ENCODE measurements at places on chromosomes 1 and 21.

GRCh38 chr1:66368261-66368660 lies 165.7 kb upstream of the SGIP1 start:
- DNase-seq: no peak

- no peak for DNase-seq
These were observed 38.7 kb downstream of the SLC9A1 start for GRCh38 chr1:27116232-27116631.

DNA sequence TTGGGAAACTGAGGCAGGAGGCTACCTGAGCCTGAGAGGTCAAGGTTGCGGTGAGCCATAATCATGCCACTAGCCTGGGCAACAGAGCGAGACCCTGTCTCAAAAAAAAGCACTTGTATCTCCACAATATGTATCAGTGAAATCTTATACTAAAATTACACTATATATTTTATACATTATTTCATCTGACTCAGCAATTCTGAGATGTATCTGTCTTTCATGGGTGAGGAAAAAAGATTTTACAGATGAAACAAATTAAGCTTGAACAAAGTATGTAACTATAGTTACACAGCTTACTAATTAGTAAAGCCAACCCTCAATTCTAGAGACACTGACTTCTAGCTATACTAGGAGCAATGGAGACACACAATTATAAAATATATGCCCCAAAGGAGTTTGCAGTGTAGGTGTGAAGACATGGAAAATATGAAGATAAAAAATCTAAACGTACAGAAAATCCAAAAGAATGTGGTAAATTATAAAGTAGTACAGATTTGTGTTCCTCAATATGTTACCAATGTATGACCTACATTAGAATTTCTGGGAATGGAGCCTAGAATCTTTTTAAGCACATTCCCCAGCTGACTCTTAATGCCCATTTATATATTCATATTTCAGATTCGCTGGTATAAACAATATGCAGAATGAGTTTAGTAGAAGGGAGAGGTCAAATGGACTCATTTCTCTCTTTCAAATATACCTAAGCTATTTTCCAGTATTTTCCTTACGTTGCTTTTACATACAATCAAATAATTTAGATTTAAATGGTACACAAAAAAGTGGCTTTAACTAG lies 14.6 kb downstream of the GTF2B start:
- DNase-seq: no peak

DNA sequence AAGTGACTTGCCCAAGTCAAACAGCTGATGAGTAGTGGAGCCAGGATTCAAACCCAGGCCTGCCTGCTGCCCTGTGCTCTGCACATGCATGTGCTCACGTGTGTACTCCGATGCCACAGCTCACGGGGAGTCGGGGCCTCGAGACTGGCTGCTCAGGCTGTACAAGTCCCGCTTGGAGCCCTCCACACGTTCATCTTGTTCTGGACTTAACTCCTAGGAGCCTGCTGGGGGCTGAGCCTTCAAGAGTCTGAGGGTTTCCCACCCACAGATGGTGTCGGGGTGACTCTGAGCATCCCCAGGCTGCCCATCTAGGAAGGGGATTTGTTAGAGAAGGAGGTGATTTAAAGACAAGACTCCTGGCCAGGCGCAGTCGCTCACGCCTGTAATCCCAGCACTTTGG lies 35.7 kb upstream of the KDM4A start:
- no peak for DNase-seq

GRCh38 chr21:34836103-34836932 lies 167.5 kb downstream of the CLIC6 start:
- peak; percentile 99 for DNase-seq

DNA sequence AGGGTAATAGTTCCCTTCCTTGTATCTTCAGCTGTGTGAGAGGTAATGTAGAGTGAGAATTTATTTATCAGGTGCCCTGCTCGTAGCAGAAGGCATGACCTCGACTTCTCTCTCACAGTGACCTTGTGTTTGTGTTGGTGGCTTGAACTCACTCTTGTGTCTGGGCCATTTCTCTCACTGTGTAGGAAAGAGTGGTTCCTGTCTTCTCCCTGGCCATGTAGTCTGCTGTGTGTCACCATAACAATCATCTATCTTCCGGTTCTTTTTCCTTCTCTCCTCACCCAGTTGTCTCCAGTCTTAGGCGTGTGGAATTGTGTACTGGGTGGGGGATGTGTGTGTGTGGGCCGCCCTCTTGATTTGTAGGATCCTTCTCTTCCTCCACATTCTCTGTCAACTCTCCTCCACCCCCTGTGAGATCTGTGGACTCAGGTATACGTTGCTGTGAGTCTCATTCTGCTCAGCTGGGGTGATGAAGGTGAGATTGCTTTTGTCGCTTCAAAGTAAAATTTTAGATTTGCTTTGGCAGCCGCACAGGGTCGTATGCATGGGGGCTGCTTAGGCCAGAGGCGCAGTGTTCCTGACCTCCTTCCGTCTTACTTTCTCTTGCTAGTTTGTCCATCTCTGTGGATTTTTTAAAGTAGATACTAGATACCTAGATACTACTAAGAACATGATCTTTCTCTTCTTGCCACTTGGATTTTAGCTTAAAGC lies 31.6 kb downstream of the MAPKAPK2 start:
- no peak for DNase-seq

DNA sequence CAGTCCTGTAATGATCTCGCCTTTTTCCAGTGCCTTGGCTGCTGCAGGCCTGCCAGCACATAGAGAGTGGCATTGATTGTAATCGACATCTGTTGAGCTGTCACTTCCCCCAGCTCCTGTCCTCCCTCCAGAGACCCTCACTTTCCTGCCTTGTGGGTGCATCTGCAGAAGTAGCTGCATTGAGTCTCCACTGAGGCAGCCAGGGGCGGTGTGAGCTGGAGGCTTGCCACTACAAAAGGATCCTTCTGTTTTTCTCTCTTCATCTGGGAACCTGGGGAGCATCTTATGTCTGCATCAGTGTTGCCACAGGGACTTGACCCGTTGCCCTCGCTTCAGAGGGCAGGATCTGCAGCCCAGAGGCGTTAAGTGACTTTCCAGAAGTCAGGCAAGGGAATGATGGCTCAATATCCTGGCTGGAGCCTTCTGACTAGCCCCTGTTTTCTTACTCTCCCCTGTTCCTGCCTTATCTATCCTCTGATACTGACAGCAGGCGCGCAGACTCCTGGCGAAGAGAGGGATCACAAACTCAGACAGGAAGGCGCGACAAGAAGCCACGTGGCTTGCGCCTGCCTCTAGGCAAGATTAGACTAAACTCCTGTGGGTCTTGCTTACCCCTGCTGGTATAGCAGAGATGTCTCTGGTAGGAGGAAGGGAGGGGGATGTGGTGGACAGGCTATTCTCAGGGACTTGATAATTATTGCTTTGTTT lies 13.3 kb upstream of the FMOD start:
- DNase-seq: no peak

DNA sequence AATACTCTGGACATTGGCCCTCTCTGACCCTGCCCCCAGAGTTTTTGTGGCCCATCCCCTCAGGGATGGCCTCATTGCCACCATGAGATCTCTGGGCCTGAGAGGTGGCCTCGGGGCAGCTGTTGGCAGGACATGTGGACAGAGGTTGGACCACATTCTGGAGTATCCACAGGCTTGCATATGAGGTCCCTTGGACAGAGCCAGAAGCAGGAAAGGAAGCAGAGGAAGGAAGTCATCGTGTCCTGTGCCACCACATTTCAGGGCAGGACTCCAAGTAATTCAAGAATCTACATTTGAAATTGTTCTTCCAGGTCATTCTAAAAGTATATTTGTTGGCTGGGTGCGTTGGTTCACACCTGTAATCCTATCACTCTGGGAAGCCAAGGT lies 95.9 kb upstream of the PPP2R5A start:
- no peak for DNase-seq

DNA sequence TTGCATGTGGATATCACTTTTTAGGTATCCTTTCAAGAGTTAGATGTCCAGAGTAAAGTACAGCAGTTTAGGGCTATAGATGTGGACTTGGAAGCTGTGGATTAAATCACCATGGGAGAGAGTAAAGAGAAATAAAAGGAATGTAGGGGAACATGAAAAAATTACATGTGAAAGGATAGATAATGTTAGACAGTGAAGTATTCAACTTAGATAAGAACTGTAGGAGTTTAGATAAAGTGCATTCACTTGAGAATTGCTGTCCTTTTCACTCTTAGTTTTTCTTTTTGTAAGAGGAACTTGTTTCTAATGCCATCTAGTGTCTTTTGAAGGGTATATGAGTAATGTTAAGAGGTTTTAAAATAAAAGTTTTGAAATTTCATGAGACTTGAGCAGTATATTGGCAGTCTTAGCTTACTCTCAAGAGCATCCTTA lies 40.1 kb downstream of the MAST2 start:
- peak; percentile 17 for DNase-seq

GRCh38 chr1:220921498-220921897 lies 42.3 kb downstream of the HLX start:
- DNase-seq: no peak

Measured in stromal cell of bone marrow (primary cell).